Substantia nigra (tissue), 51 donors: ENCODE measurements at places on chromosomes 5 and 9.

DNA sequence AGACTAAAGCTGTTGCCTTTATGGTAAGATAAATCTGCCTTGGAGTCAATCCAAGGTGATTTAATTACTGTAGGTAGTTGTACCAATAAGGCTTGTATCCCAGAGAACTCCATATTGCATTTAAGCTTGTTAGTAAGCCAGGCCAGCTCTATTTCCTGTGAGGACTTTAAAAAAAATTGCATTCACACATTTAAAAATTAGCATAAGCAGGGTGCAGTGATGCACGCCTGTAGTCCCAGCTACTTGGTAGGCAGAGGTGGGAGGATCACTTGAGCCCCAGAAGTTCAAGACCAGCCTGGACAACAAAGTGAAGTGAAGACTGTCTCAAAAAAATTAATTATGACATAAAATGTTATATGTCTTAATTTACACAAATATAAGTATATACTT is 28.7 kb upstream of the ABL1 start:
- no peak for DNase-seq

- DNase-seq, result no peak
Observed at GRCh38 chr9:7983490-7983889, 183.9 kb upstream of the DMAC1 start.

- no peak for DNase-seq
Observed at GRCh38 chr9:967436-967835, 9.0 kb upstream of the DMRT3 start.

- no peak for DNase-seq
Observed at GRCh38 chr5:73514418-73514817, 16.2 kb downstream of the BTF3 start.

- DNase-seq, result no peak
Observed at GRCh38 chr5:83964271-83964670, 243.6 kb upstream of the HAPLN1 start.

DNA sequence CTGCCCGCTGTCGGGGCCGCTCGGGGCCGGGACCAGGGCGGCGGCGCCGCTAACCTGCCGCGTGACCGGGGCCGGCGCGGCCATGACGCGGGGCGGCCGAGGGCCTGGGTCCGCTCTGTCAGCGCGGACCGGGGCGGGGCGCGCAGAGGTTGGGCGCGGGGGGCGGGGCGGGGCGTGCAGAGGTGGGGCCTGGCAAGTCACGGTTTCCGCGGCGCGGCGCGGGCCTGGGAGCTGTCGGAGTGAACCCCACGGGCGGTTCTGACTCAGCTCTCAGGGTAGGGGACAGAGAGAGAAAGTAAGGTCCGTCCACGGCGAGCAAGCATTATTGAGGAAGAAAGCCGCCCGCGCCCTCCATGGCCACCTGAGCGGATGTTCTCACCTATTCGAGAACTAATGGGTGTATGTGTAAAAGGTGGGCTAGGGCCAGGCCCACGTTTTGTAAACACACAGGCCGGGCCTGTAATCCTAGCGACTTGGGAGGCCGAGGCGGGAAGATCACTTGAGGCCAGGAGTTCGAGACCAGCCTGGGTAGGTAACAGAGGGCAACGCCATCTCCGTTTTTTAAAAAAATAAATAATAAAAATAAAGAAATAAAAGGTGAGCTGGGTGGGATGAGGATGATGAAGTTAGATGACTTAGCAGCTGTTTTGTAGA is at the start of gene PRXL2C:
PRXL2C (minus strand) TSS at position 120 of the 654 bp plus-strand sequence; CDS start at position 84, 36 bp downstream.
- peak; percentile 84 for DNase-seq
